ENCODE measurements at places on chromosomes 3 and 15.
A peak's percentile ranks its signal among the peaks of the same experiment; 100 is the strongest.

DNA sequence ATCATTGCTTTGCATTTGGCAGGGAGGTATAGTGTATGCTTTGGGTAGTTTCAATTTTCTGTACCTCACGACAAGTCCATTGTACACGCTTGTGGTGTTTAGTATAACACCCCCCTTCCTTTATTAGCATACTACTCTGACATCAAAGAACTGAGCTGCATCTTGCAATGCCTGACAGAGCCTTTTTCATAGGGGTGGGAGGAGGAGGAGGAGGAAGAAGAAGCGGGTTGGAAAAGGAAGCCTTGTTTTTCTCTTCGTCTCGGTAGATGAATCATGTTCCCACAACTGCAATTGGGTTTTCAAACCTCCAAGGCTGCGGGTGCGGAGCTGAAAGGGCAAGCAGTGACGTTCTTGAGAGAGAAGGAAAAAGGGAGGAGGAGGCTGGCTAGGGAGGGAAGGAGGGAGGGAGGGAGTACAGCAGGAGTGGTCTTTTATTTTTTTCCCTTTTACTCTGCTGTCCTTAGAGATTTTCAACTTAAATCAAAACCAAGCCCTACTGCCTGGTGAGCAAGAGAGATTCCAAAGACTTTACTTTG lies 175.7 kb downstream of the KLHL25 start:
- peak; percentile 93 for DNase-seq

- peak; percentile 32 for DNase-seq
Observed at GRCh38 chr3:112379020-112379690, 46.2 kb downstream of the CD200 start.

GRCh38 chr3:107239703-107240102 lies 137.5 kb upstream of the CCDC54 start:
- no peak for DNase-seq

DNA sequence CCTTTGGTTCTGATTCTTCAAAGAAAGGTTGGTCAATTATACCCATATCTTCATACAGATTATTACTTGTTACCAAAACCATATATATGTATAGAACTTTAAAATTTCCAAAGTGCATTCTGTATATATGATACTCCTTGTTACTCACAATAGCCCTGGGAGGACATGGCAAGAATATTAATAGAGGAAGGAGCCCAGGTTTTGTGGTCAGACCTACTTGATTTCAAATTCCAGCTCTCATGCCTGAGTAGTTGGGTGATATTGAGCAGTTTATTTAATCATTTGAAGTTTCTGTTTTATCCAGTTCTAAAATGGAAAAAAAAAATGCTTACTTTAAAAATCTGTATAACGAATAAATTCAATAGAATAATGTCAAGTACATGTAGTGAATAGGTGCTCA lies 2.5 kb downstream of the IL1RAP start:
- DNase-seq: no peak

GRCh38 chr3:73789825-73790444 lies 165.2 kb upstream of the PDZRN3 start:
- DNase-seq: no peak

DNA sequence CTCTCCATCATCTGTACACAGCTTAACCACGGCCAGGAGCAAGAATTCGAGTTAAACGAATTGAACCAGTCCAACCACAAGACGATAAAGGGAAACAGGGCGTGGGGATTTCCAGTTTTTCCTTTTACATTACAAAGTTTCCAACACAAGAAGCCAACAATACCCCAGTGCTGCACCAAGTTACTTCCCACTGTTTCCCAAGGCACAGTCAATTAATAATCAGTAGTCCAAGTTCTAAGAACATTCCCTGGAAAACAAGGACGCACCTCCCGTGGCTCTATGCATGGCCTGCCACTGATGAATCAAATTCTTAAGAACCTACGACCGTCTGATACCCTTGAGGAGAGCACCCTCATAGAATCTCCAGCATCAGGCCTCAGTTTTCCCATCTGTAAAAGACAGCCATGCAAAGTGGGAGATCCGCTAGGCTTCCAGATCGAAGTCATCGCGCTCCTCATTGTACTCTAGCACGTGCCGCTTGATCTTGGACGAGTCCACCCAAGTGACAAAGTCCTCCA lies 774 bp downstream of the IMP3 start:
- DNase-seq: no peak
